Adrenal gland (tissue), 19 donors: ENCODE measurements at places on chromosomes 3 and 15. TPM values are rescaled to one million over a fixed set of nuclear protein-coding genes. Genes with fewer than 3 reads are reported as not detected.

Gene TCAIM
- polyA plus RNA-seq = 31.5 TPM

Gene CLEC3B
- 251 TPM for polyA plus RNA-seq

Gene SNTN
- not detected for polyA plus RNA-seq

Gene ADGRG7
- polyA plus RNA-seq = not detected

Gene DNAH1
- polyA plus RNA-seq = 16.6 TPM

Gene TRIM42
- not detected for polyA plus RNA-seq

Gene CFAP91
- 10.4 TPM for polyA plus RNA-seq

Gene ZBTB47
- 23.6 TPM for polyA plus RNA-seq

Gene ASB14
- polyA plus RNA-seq = not detected

Gene SLC35A5
- polyA plus RNA-seq = 6.1 TPM

Gene SETD5
- 72.5 TPM for polyA plus RNA-seq

Gene TM4SF18
- 4.3 TPM for polyA plus RNA-seq

Gene ZNF385D
- 0.82 TPM for polyA plus RNA-seq

Gene CA12
- polyA plus RNA-seq = 0.08 TPM

Gene GPR149
- polyA plus RNA-seq = not detected

Gene ZNF620
- 1.3 TPM for polyA plus RNA-seq

Gene C3orf85
- not detected for polyA plus RNA-seq

Gene SERINC4
- 0.30 TPM for polyA plus RNA-seq

Gene SMCO1
- polyA plus RNA-seq = not detected

Gene RLBP1
- not detected for polyA plus RNA-seq

Gene RIOX2
- 48.0 TPM for polyA plus RNA-seq

Gene CFAP100
- not detected for polyA plus RNA-seq

Gene TNFAIP8L3
- polyA plus RNA-seq = 4.1 TPM

Gene C3orf49
- polyA plus RNA-seq = not detected

Gene LMOD3
- polyA plus RNA-seq = 0.07 TPM

Gene XRN1
- 10.1 TPM for polyA plus RNA-seq

Gene ETV5
- polyA plus RNA-seq = 19.4 TPM

Gene GOLGA8B
- 22.8 TPM for polyA plus RNA-seq

Gene PATL2
- 17.5 TPM for polyA plus RNA-seq

Gene SLC22A13
- polyA plus RNA-seq = not detected

Gene PIF1
- polyA plus RNA-seq = 0.33 TPM

Gene FBXO40
- under 0.01 TPM for polyA plus RNA-seq

Gene PIGX
- polyA plus RNA-seq = 10.8 TPM

Gene FAM81A
- 0.16 TPM for polyA plus RNA-seq

Gene PLSCR2
- not detected for polyA plus RNA-seq

Gene NDN
- polyA plus RNA-seq = 49.4 TPM

Gene COL6A5
- polyA plus RNA-seq = not detected

Gene SLC24A5
- polyA plus RNA-seq = not detected

Gene ACTC1
- 6.4 TPM for polyA plus RNA-seq

Gene EIF4A2
- polyA plus RNA-seq = 506 TPM

Gene MYH15
- 0.49 TPM for polyA plus RNA-seq
